ENCODE measurements at places on chromosomes 6 and 20.

GRCh38 chr6:8180327-8181159, 78.2 kb upstream of the EEF1E1 start:
- DNase-seq = no peak

DNA sequence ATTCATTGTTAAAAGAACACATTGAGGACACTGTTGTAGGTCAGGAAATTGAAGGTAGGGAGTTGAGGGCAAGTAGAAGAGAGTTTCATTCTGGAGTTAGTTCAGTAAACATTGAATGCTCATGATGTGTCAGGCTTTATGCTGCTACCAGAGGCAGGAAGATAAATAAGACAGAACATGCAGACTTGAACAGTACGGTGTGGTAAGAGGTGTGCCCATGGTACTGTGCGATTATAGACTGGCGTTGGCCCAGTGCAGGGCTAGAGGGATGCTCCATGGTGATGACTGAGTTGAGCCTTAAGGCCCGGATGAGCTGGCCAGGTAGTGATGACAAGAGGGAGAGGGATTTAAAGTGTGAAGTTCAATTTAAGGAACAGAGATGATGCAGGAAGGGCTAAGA, 50.8 kb downstream of the CARMIL1 start:
- DNase-seq = no peak

DNA sequence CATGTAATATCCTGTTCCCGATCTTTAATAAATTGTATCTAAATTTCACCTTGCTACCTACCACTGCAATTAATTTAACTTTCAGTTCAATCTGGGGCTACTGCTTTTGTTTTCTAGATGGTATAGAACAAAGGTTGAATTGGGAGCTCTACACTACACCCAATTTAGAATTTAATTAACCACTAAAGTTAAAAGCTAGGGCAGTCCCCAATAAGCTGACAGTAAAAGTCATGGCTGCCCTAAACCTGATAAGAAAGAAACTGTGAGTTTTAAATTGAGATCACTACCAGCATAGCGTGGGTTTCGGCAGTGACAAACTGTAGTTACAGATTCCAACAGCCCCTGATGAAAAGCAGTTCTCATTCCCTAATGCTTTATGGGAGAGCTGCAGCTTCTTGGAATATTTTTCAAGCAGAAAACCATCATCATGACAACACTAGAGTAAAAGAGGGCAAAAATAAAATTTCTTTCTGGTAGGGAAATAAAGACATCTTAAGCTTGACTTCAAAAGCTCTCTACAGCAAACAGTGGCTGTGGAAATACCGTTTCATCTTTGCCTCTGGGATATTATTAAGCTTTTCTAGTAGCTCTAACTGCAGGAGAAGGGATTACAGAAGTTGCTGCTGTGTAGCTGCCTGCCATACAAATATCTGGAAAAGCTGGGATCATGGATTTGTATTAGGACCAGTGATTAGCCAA, 1372.1 kb downstream of the EPHA7 start:
- DNase-seq = no peak

- DNase-seq = no peak
These were observed 228.5 kb downstream of the DLL1 start for GRCh38 chr6:170062209-170062914.

DNA sequence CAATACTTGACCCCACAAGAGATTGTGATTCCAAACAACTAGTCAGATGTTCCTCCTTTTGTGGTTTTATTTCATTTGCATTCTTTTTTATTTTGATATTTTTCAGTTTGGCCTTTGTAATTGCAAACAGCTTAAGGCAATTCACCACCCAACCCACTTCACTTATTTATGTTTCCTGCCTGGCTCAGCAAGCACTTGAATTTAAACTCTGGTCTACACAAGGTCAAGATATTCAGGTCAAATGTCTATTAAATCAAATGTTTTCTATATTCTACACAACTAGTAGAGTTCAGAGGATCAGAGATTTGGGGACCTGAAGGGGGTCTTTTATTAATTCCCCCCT, 100.1 kb downstream of the SGK1 start:
- no peak for DNase-seq

DNA sequence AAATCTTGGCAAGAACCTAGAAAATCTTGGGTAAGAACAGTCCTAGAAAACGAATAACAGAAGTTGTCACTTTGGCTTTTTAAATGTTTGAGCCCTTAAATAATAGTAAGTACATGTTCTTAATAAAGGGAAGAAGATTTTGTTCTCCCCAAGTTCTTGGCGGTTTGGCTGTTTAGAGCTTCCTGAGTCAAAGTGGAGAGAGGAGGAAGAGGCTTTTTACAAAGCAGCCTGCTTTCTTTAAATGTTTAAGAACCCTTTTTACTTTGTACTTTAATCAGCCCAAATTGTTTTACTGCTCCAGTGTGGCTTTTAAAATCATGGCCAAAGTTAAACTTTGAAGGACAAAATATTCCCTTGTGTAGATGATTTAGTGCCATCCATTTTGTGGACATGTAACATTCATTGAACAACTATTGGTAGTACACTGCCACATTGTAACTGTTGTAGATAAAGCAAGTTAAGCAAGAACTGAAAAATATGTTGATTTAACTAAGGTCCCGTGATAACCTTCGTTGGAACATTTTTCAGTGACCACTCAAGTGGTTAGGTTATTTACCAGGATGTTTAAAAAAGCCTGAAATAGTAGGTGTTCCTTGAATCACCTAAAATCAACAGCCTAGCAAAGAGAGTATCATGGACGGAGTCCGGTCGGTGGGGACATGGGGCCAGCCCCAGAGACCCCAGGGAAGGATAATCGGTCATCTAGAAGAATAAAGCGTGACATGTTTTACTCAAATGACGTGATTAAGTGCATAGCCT, 2.4 kb downstream of the AMD1 start:
- no peak for DNase-seq
